ENCODE measurements at places on chromosomes 11 and 22.
A peak's percentile ranks its signal among the peaks of the same experiment; 100 is the strongest.

GRCh38 chr11:25615069-25615468, 716.9 kb upstream of the ANO3 start:
- no peak for DNase-seq

- no peak for DNase-seq
Measured at GRCh38 chr22:50513175-50513574, 5.2 kb downstream of the NCAPH2 start.

DNA sequence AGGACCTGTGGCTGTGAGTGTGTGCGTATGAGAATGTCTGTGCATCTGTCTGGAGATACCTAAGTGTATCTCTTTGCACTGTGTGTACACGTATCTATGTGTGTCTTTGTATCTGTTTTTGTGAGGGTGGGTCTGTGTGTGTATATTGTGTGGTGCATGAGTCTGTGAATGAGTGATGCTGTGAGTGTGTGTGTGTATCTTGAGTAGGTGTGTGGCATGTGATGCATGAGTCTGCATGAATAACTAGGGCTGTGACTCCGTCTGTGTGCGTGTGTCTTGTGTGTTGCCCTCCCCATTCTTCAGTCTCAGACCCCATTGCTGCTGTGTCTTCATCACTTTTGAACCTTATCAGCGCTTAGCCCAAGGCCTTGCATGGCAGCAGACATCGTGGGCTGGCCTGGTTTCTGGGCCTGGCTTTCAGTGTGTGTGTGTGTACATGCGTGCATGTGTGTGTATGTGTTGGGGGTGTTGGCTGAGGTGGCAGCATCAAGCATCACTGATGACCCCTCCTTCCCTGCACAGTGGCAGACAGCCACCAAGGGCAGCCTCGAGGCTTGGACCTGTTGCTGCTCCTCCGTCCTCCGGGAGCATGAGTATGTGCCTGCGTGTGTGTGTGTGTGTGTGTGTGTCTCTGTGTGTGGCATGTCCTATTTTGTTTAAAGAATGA, 1.4 kb downstream of the SGSM1 start:
- no peak for DNase-seq

- no peak for DNase-seq
Measured at GRCh38 chr11:12122083-12122482, 11.7 kb downstream of the MICAL2 start.

DNA sequence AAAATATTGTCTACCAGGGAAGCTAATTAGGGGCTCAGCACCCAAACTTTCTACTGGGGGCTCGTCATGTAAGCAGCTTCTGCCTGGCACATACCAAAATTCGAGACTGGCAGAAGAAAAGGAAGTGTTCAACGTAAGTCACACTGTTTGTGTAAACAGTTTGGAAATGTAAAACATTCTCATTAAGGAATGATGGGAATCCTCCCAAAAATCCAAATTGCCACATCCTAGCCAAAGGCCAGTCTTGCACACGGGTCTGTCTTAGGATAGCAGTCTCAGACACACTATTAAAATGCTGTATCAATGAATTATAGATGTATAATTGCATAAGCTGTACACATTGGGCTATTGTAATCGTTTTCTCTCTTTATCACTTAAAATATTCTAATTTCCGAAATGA, 28.9 kb downstream of the CUL5 start:
- no peak for DNase-seq

DNA sequence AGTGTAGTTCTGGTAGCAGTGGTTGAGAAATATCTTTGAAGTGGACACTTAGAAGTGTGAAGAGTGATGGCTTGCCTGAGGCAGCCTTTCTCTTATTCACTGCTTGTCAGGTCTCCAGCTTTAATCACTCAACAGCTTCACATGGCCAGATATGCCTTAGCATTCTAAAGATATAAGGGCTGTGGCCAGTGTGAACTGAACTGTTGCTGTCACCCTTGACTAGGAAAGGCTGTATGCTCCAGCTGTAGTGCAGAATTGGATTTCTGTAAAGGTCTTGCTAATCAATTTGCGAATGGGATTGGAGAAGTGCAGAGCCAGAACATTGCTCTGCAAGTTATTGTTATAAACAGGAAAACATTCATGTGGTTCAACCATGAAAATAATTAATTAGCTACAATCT, 266.7 kb downstream of the TMEM135 start:
- no peak for DNase-seq

DNA sequence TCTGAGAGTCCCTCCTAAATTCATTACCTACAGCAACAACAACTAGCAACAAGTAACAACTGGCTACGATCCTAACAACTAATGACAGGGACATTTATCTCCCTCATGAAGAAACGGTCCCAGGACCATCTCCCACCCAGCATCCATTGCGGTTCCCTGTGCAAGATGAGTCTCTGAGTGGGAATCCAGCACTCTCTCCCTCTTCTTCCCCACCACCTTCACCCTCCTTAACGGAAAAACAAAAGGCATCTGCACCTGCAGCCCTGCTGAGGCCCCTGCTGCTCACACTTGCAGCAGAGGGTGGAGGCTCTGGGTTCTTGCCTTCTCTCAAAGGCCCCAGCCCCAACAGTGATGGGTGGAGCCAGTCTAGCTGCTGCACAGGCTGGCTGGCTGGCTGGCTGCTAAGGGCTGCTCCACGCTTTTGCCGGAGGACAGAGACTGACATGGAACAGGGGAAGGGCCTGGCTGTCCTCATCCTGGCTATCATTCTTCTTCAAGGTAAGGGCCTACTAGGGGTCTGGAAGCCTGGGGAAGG, at the start of gene CD3G:
Gene CD3G (plus strand): TSS at position 364 of the 535 bp plus-strand sequence. CDS start 80 bp downstream, at position 444.
- DNase-seq, result peak; percentile 70

DNA sequence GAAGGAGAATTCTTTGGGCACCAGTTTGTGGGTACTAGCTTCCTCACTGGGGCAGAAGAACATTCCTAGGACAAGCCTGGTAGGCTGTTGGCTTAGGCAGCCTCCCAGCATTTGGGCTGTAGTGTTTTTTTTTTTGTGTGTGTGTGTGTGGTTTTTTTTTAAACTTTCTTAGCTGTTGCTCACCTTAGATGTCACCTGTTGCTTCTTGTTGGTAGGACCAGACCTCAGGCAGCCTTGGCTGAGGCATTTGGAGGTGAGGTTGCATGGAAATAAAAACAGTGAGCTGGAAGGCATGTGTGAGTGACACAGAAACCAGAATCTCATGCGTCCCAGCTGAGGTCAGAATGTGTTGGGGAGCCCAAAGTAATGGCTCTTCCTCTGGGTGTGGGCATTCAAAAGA, 21.3 kb downstream of the AMPD3 start:
- no peak for DNase-seq

All from naive thymus-derived CD4-positive, alpha-beta T cell (primary cell).